Activated CD8-positive, alpha-beta T cell treated with anti-CD3 and anti-CD28 coated beads for 36 hours (primary cell): ENCODE measurements at places on chromosomes 3 and 15. TPM values are rescaled to one million over a fixed set of nuclear protein-coding genes. Genes with fewer than 3 reads are reported as not detected.

The COMMD4 gene
- total RNA-seq, result 67.1 TPM

The GRK7 gene
- 0.09 TPM for total RNA-seq

The CLDN1 gene
- total RNA-seq, result 0.77 TPM

The ACAN gene
- total RNA-seq, result not detected

The CACNA2D3 gene
- total RNA-seq, result not detected

The KLHL6 gene
- total RNA-seq, result 32.4 TPM

The ULK3 gene
- total RNA-seq, result 49.3 TPM

The RTP4 gene
- total RNA-seq, result 3.6 TPM

- H3K27me3 ChIP-seq, result peaks cover 38% of the 10 kb centered on the region
- no peak overlapping the region for H3K4me3 ChIP-seq
- no peaks in the 10 kb centered on the region for H3K36me3 ChIP-seq
- H3K27ac ChIP-seq, result no peak overlapping the region
- DNase-seq, result peak; percentile 37
Measured at GRCh38 chr3:134378818-134379217, 4.6 kb upstream of the AMOTL2 start.

GRCh38 chr15:99433026-99433756 is 132.6 kb upstream of the MEF2A start:
- no peaks in the 10 kb centered on the region for H3K36me3 ChIP-seq
- H3K27me3 ChIP-seq, result no peaks in the 10 kb centered on the region
- no peak for DNase-seq
- H3K27ac ChIP-seq, result no peak overlapping the region
- H3K4me3 ChIP-seq, result no peak overlapping the region
- H3K4me1 ChIP-seq, result peaks cover 55% of the 10 kb centered on the region

GRCh38 chr3:170814822-170815221 is 55.2 kb downstream of the RPL22L1 start:
- no peaks in the 10 kb centered on the region for H3K27me3 ChIP-seq
- no peak overlapping the region for H3K27ac ChIP-seq
- H3K4me1 ChIP-seq, result no peaks in the 10 kb centered on the region
- no peak for DNase-seq

DNA sequence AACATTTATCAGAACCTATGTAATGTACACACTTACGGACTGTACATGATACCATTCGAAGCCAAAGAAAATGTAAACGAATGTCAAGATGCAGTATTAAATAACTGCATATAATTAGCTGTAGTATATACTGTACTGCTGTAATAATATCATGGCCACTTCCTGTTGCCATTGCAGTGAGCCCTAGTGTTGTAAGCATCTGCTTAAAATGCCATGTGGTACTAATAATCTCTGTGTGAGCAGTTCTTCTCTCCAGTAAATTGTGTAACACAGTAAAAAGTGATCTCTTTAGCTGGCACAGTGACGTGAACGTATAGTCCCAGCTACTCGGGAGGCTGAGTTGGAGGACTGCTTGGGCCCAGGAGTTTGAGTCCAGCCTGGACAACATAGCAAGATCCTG is 8.6 kb downstream of the SPG11 start:
- peaks cover 32% of the 10 kb centered on the region for H3K4me1 ChIP-seq
- no peaks in the 10 kb centered on the region for H3K27me3 ChIP-seq
- no peak overlapping the region for H3K4me3 ChIP-seq
- no peak for DNase-seq

- DNase-seq, result no peak
- no peaks in the 10 kb centered on the region for H3K27me3 ChIP-seq
- H3K27ac ChIP-seq, result no peak overlapping the region
- no peaks in the 10 kb centered on the region for H3K36me3 ChIP-seq
- no peak overlapping the region for H3K4me3 ChIP-seq
Measured at GRCh38 chr3:126341755-126342150, 15.5 kb downstream of the KLF15 start.

- peaks cover 3% of the 10 kb centered on the region for H3K27me3 ChIP-seq
- H3K36me3 ChIP-seq, result no peaks in the 10 kb centered on the region
- no peak overlapping the region for H3K27ac ChIP-seq
- no peak for DNase-seq
- H3K4me1 ChIP-seq, result no peaks in the 10 kb centered on the region
- no peak overlapping the region for H3K4me3 ChIP-seq
Measured at GRCh38 chr15:33467816-33468163, 157.0 kb downstream of the RYR3 start.

GRCh38 chr3:36650271-36650671 is 114.1 kb downstream of the DCLK3 start:
- H3K36me3 ChIP-seq, result no peaks in the 10 kb centered on the region
- no peaks in the 10 kb centered on the region for H3K4me1 ChIP-seq
- peaks cover 37% of the 10 kb centered on the region for H3K27me3 ChIP-seq
- no peak overlapping the region for H3K4me3 ChIP-seq

DNA sequence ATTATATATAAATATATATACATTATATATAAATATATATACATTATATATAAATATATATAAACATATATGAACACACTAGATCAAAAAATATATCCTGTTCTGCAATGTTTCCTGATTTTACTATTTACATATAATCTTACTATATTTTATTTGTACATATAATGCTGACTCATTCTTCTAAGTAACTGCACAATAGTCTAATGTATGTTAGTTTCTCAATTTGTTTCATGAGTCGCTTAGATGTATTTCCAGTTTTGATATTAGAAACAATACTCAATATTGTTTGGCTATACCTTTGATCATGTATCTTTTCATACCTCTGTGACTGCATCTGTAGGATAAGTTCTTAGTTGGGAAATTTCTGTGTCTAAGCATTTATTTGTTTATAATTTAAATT is 669.9 kb upstream of the CCDC54 start:
- DNase-seq, result no peak
- no peaks in the 10 kb centered on the region for H3K36me3 ChIP-seq
- no peak overlapping the region for H3K27ac ChIP-seq
- peaks cover 1% of the 10 kb centered on the region for H3K27me3 ChIP-seq

DNA sequence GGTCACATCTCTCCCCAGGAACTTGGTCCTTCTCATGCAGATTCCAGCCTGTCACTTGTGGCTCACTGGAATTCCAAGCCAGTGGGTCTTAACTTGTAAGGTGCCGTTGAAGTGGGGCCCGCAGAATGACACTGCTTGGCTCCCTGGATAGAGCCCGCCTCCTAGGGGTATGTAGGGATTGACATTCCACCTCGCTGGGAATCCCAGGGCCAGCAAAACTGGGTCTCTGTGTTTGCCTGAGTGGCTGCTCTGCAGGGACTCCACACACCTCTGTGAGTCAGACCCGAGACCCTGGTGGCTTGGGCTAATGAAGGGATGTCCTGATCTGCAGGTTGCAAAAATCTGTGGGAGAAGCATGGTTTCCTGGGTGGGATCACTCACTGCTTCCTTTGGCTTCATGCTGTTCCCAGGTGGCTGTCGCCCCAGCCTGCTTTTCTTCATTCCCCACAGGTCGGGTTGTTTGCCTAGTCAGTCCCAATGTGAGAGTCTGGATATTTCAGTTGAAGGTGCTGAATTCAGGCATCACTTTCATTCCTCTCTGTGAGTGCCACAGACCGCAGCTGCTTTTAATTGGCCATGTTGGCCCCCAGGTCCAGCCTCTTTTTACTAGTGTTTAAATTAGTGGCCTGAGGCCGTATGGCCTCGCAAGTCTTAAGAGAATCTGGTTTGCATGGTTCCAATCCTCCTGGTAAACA is 156.0 kb upstream of the TRIM42 start:
- peaks cover 3% of the 10 kb centered on the region for H3K36me3 ChIP-seq
- peaks cover 28% of the 10 kb centered on the region for H3K27me3 ChIP-seq
- no peaks in the 10 kb centered on the region for H3K4me1 ChIP-seq
- DNase-seq, result no peak
- H3K4me3 ChIP-seq, result no peak overlapping the region

GRCh38 chr15:75347222-75348033 is 589 bp downstream of the NEIL1 start:
- H3K27ac ChIP-seq, result peak overlapping the region; percentile 62
- peak overlapping the region; percentile 76 for H3K4me3 ChIP-seq
- peaks cover 1% of the 10 kb centered on the region for H3K27me3 ChIP-seq
- peaks cover 28% of the 10 kb centered on the region for H3K4me1 ChIP-seq

GRCh38 chr3:54213907-54214306 is 91.6 kb downstream of the CACNA2D3 start:
- H3K36me3 ChIP-seq, result no peaks in the 10 kb centered on the region
- H3K27ac ChIP-seq, result no peak overlapping the region
- no peak overlapping the region for H3K4me3 ChIP-seq
- H3K27me3 ChIP-seq, result peaks cover 1% of the 10 kb centered on the region
- DNase-seq, result no peak

- H3K4me3 ChIP-seq, result no peak overlapping the region
- peaks cover 2% of the 10 kb centered on the region for H3K36me3 ChIP-seq
- no peaks in the 10 kb centered on the region for H3K27me3 ChIP-seq
- peaks cover 26% of the 10 kb centered on the region for H3K4me1 ChIP-seq
Measured at GRCh38 chr3:66435989-66436388, 64.8 kb downstream of the LRIG1 start.

DNA sequence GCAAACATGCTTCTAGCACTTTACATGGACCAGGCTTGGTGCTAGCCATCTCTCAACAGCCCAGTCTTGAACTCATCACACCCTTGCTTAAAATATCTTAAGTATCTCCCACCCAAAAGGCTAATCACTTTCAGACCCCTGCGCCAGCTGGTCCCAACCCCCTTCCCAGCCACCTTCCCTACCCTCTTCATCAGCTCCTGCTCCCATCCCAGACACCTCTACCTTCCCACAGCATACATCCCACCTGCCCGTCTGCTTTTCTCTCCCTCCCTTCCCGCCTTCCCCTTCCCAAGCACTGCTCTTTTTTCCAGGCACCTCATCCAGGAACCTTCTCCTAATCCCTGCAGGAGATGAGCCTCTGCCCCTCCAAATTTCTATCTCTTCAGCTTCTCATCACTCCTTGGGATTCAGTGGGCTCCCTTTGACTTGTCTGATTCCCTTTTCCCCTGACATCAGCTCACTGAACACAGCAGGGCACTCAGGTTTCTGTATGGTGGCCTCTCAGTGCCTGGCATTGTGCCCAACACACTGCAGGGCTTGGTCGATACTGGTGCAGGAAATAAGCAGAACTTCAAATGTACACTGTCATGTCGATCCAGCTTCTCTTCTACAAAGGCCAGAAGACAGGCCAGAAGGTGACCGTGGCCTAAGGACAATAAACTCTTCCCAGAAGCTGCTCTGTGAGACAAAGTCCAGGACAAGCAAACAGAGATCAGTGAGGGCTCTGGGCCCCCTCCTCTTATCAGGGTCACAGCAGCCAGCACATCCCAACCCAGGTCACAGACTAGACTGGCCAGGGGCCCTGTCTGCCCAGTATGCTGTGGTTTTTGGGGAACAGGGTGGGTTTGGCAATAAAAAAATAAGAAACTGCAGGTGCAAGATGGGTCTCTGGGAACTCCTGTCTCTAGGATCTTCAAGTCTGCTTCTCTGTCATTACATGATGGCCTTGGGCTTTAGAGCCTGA is 2.2 kb upstream of the ITIH1 start:
- H3K4me1 ChIP-seq, result peaks cover 7% of the 10 kb centered on the region
- DNase-seq, result no peak
- H3K27me3 ChIP-seq, result no peaks in the 10 kb centered on the region
- H3K36me3 ChIP-seq, result no peaks in the 10 kb centered on the region
- no peak overlapping the region for H3K27ac ChIP-seq

- no peak for DNase-seq
- H3K36me3 ChIP-seq, result no peaks in the 10 kb centered on the region
- H3K27ac ChIP-seq, result no peak overlapping the region
- H3K27me3 ChIP-seq, result no peaks in the 10 kb centered on the region
- H3K4me1 ChIP-seq, result no peaks in the 10 kb centered on the region
Measured at GRCh38 chr3:166445865-166446264, 608.6 kb upstream of the BCHE start.

DNA sequence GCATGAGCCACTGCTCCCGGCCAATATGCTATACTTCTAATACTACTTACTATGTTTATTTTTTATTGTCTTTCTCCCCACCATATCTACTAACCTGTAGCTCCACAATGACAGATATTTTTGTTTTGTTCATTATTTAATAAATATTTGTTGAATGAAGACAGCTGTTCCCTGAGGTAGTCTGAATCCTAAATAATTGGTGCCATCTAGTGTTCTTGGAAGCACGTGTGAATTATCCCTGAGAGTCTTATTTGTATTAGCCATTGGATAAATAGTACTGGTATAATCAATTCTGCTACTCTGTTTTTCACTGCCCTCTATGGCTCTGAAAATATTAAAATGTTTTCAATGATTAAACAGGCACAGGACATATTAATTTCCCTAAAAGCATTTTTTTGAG is 5.6 kb upstream of the APPL1 start:
- H3K27ac ChIP-seq, result no peak overlapping the region
- no peak overlapping the region for H3K4me3 ChIP-seq
- H3K27me3 ChIP-seq, result no peaks in the 10 kb centered on the region
- H3K36me3 ChIP-seq, result no peaks in the 10 kb centered on the region
- DNase-seq, result no peak
- peaks cover 3% of the 10 kb centered on the region for H3K4me1 ChIP-seq

DNA sequence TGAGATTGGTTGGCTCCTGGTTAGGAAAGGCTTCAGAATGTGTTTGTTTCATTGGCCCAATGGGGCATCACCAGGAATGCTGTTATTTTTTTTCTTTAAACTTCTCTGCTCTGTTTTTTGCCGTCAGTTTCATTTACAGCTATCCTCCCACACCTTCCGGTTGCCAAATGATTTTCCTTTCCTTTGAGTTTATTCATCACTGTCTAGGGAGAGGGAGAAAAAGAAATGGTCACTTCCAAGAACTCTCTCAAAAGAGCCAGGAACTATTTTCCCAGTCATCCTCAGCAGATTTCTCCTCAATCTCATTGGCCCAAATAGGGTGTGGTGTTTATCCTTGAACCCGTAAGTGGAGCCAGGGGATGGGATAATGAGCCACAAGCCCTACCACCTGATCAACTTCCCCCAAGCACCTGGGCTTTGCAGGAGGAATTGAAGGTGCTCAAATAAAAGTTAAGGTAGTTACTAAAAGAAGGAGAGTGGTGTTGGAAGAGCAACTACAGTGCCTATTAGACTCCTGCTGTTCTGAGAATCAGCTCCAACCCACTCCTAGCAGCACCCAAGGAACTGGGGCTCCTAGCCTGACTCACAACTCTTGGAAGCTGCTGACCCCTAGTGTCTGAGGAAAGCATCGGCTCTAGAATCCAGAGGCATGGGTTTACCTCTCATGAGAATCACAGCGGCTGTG is 183.8 kb upstream of the IL12A start:
- H3K27ac ChIP-seq, result no peak overlapping the region
- H3K4me3 ChIP-seq, result no peak overlapping the region
- peak; percentile 51 for DNase-seq

DNA sequence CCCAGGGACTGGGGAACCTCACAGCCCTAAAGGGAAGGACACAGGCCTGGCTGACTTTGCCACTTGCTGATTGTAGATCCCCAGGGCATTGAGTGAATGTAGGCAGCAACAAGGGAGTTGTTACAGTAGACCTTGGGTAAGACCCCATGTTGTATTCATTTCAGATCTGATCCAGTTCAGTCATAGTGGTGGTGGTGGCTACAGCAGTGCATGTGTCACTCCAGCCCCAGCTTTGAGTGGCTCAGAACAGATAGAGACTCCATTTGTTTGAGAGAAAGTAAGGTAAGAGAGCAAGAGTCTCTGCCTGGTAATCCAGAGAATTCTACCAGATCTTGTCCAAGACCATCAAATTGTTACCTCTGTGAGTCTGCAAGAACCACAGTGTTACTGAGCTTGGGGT is 278.7 kb upstream of the SATB1 start:
- peaks cover 17% of the 10 kb centered on the region for H3K4me1 ChIP-seq
- no peak overlapping the region for H3K4me3 ChIP-seq
- no peaks in the 10 kb centered on the region for H3K27me3 ChIP-seq
- H3K27ac ChIP-seq, result peak overlapping the region; percentile 43
- no peak for DNase-seq

- no peak for DNase-seq
- no peaks in the 10 kb centered on the region for H3K36me3 ChIP-seq
- H3K4me1 ChIP-seq, result no peaks in the 10 kb centered on the region
- H3K27me3 ChIP-seq, result no peaks in the 10 kb centered on the region
- H3K4me3 ChIP-seq, result no peak overlapping the region
- no peak overlapping the region for H3K27ac ChIP-seq
Measured at GRCh38 chr3:135228201-135228600, 433.1 kb downstream of the EPHB1 start.
